ENCODE measurements at places on chromosomes 2 and 18.

DNA sequence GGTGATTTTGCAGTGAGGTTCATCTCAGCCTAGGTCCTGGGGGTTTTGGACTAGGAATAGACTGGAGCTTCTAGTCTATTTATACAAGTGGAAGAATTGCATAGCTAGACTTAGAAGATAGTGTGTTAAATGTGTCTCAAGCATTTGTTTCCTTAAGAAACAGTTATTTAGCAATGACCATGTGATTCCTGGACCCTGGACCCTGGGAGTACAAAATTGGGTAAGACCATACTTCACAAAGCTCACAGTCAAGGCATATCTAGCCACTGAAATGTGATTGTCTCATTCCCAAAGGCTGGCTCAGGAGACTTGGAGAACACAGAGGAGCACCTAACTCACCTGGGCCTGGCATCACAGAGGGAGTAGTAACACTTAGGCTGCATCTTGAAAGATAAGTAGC, 754.5 kb downstream of the SATB2 start:
- DNase-seq: no peak

DNA sequence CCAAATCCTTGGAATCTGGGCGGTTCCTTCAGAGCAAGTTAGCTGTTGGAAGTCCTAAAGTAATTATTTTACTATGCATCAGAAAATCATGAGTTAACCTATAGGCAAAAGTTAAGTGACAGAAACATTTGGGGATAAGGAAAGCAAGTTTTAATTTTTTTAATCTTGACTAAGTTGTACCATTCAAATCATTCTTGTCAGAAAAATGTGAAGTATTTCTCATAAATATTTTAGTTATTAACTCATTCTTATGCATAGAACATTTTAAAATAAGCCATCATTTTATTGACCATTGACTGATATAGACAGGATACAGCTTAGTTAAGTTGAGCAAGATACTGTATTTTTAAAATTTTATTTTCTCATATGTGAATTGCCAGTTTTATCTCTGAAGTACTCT, 98.2 kb upstream of the FOSL2 start:
- DNase-seq: no peak

GRCh38 chr2:62485761-62486438, 20.1 kb downstream of the TMEM17 start:
- DNase-seq: no peak

GRCh38 chr2:181780047-181780651, 99.8 kb upstream of the NEUROD1 start:
- DNase-seq: no peak

DNA sequence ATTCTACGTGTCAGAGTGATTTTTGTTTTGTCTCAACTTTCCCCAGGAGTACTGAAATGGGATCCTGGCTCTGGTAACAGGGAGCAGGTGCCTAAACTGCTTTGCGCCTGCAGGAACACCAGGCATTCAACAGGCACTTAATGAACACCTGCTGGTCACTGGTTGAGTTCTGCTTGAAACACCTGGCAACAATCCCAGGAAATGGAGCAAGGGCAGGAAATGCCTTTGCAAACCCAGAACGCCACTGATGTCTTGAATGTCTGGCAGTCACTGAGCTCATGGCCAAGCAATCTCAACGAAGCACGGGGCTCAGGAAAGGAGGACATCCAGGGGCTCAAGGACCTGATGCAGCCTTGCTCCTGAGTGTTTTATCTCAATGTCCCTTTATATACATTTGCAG, 360.0 kb upstream of the RAB6C start:
- DNase-seq: no peak

- no peak for DNase-seq
Observed at GRCh38 chr2:193841384-193842150, 1646.8 kb upstream of the TMEFF2 start.

DNA sequence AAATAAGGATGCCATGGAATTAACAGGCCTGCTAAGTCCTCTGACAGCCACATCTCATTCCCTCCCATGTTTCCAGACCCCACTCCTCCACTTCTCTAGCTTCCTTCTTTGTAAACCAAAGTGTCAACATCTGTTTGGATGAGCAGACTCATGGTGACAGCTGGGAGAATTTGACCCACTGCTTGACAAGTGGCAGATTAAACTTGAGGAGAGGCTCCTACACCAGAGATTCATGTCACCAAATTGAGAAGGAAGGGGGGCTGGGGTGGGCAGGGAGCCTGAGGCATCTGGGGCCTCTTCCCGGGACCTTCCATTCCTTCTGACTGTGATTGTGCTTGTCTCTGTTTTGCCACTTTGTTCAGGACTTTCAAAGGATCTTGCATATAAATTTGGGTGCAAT, 41.0 kb upstream of the IGFBP5 start:
- DNase-seq: no peak

DNA sequence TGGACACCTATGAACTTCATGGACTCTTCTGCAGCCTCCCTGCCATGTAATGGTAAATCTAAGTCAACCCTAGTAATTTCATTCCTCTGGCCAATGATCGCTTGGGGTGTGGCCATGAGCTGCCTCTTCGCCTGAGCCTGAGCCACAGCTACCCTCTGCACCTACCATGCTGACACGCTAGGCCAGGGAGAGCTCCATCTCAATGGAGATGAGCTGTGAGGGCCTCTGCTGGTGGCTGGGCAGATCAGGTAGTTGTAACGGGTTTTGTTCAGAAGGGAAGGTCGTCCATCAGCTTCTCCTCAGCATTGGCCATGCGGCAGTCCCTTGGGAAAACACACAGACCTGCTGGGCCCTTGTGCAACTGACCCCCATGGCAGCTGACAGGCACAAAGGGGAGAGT, 24.4 kb downstream of the MPHOSPH10 start:
- DNase-seq: no peak

DNA sequence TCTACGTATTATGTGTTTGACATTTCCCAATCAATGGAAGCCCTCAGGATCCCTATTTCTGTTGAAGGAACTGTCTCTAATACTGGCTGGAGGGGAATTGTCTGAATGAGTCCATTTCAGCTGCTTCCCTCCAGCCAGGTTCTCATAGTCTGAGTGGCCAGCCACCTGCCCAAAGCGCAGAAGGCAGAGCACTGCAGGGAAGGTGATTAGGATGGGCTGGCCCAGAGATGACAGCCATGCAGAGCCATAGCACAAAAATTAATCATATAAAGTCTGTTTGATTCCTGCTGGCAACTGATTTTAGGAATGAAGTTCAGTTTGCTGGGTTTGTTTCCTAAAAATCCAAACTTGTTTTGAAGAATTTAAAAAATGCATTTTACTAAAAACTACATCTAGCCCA, 327.1 kb downstream of the ETAA1 start:
- DNase-seq: no peak

GRCh38 chr18:44699572-44700261, 19.0 kb downstream of the SETBP1 start:
- DNase-seq: no peak

DNA sequence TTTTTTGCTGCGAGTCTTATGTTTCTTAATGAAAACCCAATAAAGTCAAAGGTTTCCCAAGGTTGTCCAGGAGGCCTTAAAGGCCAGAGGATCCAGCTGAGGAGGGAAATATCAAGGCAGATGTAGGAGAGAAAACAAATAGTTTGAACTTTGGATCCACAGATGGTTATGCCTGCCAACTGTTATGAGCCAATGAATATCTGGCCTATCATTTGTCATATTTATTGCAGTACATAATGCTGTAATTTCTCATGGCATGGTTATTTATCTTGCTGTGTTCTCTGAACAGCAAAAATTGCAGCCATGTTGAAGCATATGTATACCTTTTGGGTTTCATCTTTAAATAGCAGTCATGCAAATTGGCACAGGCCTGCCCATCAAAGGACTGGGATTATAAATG, 38.2 kb upstream of the CAVIN2 start:
- no peak for DNase-seq

DNA sequence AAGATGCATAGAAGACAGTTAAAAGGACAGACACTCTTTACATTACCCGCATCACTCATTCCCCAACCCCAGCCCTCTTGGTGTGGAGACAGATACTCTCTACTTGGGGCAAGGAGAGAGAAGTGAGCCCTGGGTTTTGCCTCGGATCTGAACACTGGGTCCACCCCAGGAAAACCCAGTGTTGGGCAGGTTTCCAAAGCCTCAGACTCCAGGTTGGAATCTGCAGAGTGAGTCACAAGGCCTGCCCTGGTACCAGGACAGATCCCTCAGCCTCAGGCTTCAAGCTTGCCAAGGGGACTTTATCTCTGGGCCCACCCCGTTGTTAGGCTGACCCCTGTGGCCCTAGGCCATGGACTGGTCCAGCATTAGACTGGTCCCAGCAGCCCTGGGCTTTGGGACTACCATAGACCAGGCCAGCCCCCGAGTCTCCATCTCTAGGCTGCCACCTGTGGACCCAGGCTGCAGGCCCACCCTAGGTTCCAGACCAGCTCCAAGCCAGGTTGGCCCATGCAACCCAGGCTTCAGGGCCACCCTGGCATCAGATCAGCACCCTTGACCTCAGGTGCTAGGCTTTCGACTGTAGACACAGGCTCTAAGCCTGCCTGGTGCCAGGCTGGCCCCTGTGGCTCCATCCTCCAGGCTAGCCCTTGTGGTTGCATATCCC, 112.8 kb downstream of the GULP1 start:
- no peak for DNase-seq

DNA sequence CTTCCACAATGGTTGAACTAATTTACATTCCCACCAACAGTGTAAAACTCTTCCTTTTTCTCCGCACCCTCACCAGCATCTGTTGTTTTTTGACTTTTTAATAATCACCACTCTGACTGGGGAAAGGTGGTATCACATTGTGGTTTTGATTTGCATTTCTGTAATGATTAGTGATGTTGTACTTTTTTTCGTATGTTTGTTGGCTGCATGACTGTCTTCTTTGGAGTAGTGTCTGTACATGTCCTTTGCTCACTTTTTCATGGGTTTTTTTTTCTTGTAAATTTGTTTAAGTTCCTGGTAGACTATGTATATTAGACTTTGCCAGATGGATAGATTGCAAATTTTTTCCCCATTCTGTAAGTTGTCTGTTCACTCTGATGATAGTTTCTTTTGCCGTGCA, 574.8 kb downstream of the KCNJ3 start:
- no peak for DNase-seq

DNA sequence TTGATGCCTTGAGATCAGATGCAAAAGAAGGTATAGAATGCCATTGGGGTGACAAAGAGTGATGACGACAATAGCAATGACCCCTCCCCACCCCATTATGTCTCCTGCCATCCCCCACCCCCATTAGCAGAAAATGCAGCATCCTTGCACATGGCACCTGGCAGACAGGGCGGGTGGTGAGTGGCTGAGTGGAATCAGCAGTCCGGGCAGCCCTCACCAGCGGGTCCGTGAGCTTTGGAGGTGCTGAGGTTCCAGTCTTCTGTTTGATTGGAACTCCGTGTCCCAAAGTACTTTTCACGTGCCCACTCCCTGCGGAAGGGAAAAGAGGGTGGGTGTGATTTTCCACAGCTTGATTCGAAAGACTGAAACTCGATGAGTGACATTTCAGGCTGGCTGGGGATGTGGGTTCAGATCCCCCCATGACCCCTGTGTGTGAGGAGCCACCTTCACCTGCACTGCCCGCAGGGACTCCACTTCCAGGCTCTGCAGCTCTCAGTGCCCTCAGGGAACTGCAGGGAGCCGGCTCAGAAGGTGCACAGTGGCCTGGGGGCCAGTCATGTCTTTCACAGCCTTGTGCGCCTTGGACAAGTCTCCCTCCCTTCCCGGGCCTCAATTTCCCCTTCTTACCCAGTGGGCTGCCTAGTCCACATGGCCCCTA, 130.9 kb downstream of the GLI2 start:
- no peak for DNase-seq

- no peak for DNase-seq
Observed at GRCh38 chr2:177391822-177392372, 676 bp upstream of the AGPS start.
